Activated T-helper 17 cell treated with anti-CD3 and anti-CD28 coated beads, Interleukin-2, amount 50 U/mL, for 72 hours (primary cell): ENCODE measurements at places on chromosomes 1 and 21. TPM values are rescaled to one million over a fixed set of nuclear protein-coding genes. Genes with fewer than 3 reads are reported as not detected.

Gene SPATA46
- total RNA-seq: not detected

Gene ZYG11A
- total RNA-seq: 0.26 TPM

Gene CFAP107
- not detected for total RNA-seq

Gene OR2L13
- not detected for total RNA-seq

Gene KLHDC9
- not detected for total RNA-seq

Gene SLC2A5
- 0.87 TPM for total RNA-seq

Gene NPHS2
- total RNA-seq: not detected

Gene LCE2A
- total RNA-seq: not detected

Gene MMEL1
- 0.54 TPM for total RNA-seq

Gene COG2
- total RNA-seq: 28.9 TPM

Gene OR2T11
- total RNA-seq: not detected

Gene COA6
- total RNA-seq: 76.4 TPM

Gene PTPN7
- 238 TPM for total RNA-seq

Gene MAP3K21
- total RNA-seq: 17.7 TPM

Gene WNT2B
- total RNA-seq: 0.32 TPM

Gene SLAMF9
- not detected for total RNA-seq

Gene XCL2
- not detected for total RNA-seq

Gene NMNAT2
- not detected for total RNA-seq

Gene FLG2
- not detected for total RNA-seq

Gene EDN2
- not detected for total RNA-seq

Gene FLVCR1
- 22.9 TPM for total RNA-seq

Gene OR6N1
- total RNA-seq: not detected

Gene MAGI3
- total RNA-seq: 7.6 TPM

Gene LRRC38
- total RNA-seq: not detected

Gene NFASC
- total RNA-seq: 0.65 TPM

Gene C2CD4D
- total RNA-seq: 5.6 TPM

Gene IL10
- total RNA-seq: 1.8 TPM

Gene NCF2
- total RNA-seq: 4.4 TPM

Gene KCNH1
- not detected for total RNA-seq

Gene S100A3
- not detected for total RNA-seq

Gene EXO1
- total RNA-seq: 50.2 TPM

Gene LPAR3
- total RNA-seq: not detected

Gene TMEM81
- 3.1 TPM for total RNA-seq

Gene ERICH3
- not detected for total RNA-seq

Gene OR2T27
- total RNA-seq: not detected

Gene OR2M5
- not detected for total RNA-seq

Gene SPRR1A
- total RNA-seq: not detected

Gene VAV3
- total RNA-seq: 4.9 TPM

Gene PM20D1
- 0.32 TPM for total RNA-seq

Gene CFHR1
- 0.24 TPM for total RNA-seq

Gene SLC6A9
- total RNA-seq: 2.8 TPM

Gene CRYAA
- not detected for total RNA-seq

Gene TRIM63
- total RNA-seq: not detected

Gene RBM11
- total RNA-seq: 2.9 TPM

Gene CEP350
- total RNA-seq: 61.6 TPM

Gene PLEKHN1
- 6.3 TPM for total RNA-seq

Gene HES2
- total RNA-seq: 0.17 TPM

Gene CHRM3
- 0.13 TPM for total RNA-seq

Gene S100A7
- not detected for total RNA-seq

Gene TINAGL1
- not detected for total RNA-seq

Gene F13B
- not detected for total RNA-seq

Gene S100A12
- not detected for total RNA-seq

Gene MANEAL
- 3.0 TPM for total RNA-seq

Gene CHD5
- total RNA-seq: 0.43 TPM

Gene LCE1F
- total RNA-seq: not detected

Gene OVAAL
- total RNA-seq: not detected
